ENCODE measurements at places on chromosomes 3 and 15. TPM values are rescaled to one million over a fixed set of nuclear protein-coding genes. Genes with fewer than 3 reads are reported as not detected.

The SUSD5 gene
- not detected for total RNA-seq

DNA sequence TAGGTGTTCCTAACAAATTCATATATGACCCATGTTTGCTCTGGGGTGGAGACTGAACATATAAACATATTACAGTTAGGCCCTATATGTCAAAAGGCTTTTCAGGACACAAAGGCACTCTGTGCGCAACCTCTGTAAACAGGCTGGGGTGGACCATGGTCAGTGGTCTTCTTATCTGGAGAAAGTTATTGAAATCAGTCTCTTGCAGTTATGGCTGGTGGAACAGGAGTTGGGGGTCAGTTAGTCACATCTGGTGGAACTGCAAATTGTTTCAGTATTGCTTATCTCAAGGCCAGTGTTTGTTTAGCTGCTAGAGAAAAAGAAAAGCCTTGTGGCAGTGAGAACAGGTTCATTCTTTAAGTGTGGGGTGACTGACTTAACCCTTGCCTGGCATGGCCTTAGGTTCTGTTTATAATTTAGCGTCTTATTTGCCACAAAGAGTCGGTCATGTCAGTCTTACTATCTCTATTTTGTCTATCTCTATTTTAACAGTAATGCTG, 5.9 kb upstream of the GP9 start:
- no peak for DNase-seq

GRCh38 chr3:191680989-191681597, 220.1 kb downstream of the PYDC2 start:
- no peak for DNase-seq

DNA sequence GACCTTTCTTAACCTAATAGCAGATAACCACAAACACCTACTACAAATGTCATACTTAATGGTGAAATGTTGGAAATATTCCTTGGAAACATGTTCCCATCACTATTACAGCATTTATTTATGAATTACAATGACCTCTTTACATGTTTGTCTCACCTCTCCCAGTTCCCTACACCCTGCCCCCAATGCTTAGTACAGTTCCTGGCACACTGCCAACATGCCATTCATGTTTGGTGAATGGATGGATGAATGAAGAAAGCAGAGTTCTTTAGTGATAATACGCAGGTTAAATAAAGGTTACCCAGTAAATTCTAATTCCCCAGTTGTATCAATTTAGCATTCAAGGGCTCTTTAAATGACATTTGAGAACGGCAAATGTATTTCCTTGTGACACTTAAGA, 259.9 kb upstream of the ATP11B start:
- no peak for DNase-seq

- DNase-seq: no peak
Measured at GRCh38 chr15:50996641-50997040, 88.2 kb downstream of the AP4E1 start.

- peak; percentile 53 for DNase-seq
Measured at GRCh38 chr3:141441381-141442364, 45.2 kb upstream of the RASA2 start.

The SLC9A9 gene
- total RNA-seq: 34.8 TPM

DNA sequence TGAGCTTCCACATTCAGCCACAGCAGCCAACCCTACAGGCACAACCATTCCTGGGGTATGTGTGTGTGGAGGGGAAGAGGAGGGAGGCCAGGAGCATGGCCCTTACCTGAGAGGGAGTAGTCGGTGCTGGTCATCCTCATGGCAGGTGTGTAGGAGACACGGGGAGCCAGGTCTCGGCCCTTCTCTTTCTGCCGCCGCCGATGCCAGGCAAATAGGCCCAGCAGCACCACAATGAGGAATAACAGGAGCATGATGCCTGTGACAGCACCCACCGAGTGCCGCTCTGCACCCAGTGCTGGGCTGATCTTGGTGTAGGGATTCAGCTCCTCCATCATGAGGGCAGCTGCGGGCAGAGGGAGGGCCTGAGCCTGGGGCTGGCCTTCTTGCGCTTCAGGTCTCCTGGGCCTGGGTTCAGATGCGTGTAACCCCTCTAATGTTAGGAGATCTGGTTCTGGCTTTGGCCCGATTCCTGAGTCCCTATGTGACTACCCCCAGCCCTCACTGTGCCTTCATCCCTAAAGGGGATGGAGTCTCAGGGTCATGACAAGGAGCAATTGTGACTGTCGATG, 44.4 kb downstream of the RAB11A start:
- DNase-seq: no peak

- DNase-seq: no peak
Measured at GRCh38 chr3:129493206-129493605, 35.2 kb upstream of the RHO start.

The TRMT10C gene
- total RNA-seq: 24.8 TPM

DNA sequence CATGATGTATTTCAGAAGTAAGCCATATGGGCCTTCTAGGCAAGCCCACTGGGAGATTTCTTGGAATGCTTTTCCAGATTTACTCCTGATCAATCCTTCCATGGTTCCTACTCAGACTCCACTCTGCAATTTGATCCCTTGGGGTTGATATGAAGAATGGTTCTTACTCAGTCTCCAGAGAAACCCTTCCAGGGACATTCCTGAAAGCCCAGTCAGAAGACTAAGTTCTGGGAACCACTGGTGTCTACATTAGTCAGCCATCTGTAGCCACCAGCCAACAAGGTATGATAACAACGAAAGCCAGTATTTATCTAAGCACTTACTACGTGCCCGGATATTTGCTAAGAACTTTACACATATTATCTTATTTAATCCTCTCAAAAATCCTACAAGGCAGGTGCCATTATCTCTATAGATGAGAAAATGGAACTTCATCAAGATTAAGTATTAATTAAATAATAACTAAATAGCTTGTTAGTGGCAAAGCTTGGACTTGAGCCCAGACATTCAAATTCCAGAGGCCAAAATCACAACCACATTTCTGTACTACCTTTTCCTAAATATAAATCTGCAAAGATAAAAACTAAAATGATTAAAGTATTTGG, 32.7 kb downstream of the ZNF385D start:
- DNase-seq: no peak

The OR5K2 gene
- total RNA-seq: not detected

- no peak for DNase-seq
Measured at GRCh38 chr3:49389297-49389696, 22.5 kb downstream of the RHOA start.

DNA sequence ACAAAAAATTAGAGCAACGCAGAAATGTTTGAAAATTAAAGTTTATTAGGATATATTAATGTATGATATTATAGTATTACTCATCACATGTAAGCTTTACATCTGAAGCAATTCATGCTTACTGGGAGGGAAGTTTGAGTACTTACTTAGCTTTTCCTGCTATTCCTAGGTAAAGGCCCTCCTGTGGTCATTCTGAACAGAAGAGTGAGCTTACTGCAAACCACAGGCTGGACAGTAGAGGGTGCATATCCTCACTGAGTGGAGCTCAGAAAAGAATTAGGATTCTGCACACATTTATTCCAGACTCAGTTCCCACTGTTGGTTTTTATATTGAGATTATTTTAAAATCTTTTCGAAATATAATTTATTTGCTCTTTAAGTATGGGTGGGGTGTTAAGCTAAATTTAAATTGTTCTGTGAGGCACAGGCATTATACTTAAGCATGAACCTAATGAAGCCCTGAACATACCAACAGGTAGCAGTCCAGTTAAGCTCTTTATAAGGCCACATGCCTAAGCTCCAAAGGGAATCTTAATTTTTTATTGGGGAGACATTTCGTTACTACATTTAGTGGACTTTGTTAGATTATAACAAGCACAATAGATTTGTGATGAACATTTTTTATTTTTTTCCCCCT, 10.2 kb downstream of the MRPS22 start:
- no peak for DNase-seq

The GATA2 gene
- not detected for total RNA-seq

The FAM43A gene
- total RNA-seq: 9.9 TPM

- DNase-seq: no peak
Measured at GRCh38 chr3:185724761-185725160, 100.1 kb downstream of the IGF2BP2 start.

DNA sequence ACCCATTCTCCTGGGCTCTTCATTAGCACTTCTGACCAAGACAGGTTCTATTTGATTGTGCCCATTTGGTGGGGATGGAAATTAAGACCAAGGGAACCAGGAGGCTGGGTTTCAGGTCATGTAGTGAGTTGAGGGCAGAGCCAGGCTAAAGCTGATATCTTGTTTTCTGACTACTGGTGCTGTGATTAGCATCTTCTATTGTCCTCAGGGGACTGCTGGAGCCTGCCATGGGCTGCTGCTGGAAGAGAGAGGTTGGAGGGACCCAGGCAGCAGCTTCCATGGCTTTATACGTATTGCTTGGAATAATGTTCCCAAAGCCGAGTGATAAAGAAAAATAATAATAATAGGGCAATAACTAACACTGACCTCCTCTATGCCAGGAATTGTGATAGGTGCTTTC, 211.4 kb upstream of the ROPN1 start:
- no peak for DNase-seq

The FBXW12 gene
- not detected for total RNA-seq

- no peak for DNase-seq
Measured at GRCh38 chr3:123698813-123699212, 114.0 kb upstream of the HACD2 start.

The PIF1 gene
- 0.58 TPM for total RNA-seq

The AQP9 gene
- total RNA-seq: 0.32 TPM

- no peak for DNase-seq
Measured at GRCh38 chr3:42031808-42032480, 59.2 kb upstream of the TRAK1 start.

GRCh38 chr3:182629521-182629920, 163.8 kb upstream of the ATP11B start:
- no peak for DNase-seq

DNA sequence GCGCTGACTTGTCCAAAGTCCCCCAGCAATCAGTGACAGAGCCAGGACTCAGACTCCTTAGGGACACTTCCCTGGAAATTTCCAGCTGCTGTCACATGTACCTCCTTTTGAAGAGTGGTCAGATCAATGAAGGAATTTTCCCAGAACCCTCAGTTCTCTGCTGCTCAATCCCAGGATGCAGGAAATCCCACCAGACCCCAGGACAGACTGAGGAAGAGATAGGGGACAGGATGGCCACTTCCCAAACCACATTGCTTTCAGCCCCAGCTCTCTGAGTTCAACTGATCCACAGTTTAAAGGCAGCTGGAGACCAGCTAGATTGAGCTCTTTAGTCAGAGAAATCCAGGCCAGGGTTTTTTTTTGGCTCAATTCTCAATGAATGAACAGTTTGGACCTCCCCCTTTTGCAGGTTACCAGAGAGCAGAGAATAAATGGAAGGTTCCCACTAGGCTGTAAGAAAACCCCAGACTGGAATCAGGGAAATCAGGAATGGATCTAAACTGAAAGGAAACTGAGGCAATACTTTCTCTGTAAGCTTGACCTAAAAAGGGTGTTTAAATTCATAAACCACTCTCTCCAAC, 1.5 kb downstream of the CYP1A1 start:
- no peak for DNase-seq

The TM4SF18 gene
- total RNA-seq: not detected

The ARGFX gene
- total RNA-seq: not detected

- no peak for DNase-seq
Measured at GRCh38 chr3:98893740-98894139, 7.8 kb downstream of the DCBLD2 start.

The BUB1B gene
- 0.89 TPM for total RNA-seq

DNA sequence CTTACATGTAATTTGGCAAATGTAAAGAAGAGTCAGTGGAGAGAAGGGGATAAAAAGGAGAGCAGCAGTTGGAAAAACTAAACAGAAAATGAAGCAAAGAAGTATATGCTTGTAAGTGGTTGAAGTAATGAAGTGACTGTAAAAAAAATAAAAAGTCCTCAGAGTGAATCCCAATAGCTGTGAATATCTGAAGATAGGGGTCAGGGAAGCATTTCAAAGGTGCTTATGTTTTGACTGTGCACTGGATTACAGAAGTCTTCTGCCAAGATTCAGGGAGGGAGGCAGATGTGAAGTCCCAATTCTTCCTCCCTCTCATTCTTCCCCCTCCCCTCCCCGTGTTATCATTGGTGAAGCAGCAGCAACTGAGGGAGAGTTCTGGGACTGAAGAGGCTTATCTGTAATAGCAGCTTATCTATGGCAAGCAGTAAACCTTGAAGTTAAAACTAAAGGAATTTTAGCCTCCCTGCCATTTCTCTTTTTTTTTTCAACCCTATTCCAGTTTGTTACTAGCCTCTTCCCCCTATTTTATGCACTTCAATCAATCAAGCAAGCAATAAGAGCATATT, 597.9 kb downstream of the IGSF11 start:
- no peak for DNase-seq

GRCh38 chr3:117355566-117355965, 646.0 kb downstream of the TUSC7 start:
- no peak for DNase-seq

The ALPK3 gene
- total RNA-seq: 0.26 TPM

The KLF13 gene
- 202 TPM for total RNA-seq

GRCh38 chr15:100972975-100973350, 53.8 kb downstream of the LRRK1 start:
- no peak for DNase-seq

GRCh38 chr3:123405936-123406510, 42.9 kb downstream of the ADCY5 start:
- no peak for DNase-seq

All from CD4-positive, alpha-beta memory T cell (primary cell).